ENCODE measurements at places on chromosomes 1 and 21.

- no peak for DNase-seq
Observed at GRCh38 chr1:228968891-228969606, 233.8 kb downstream of the RHOU start.

- DNase-seq: no peak
Observed at GRCh38 chr1:67540025-67540732, 110.0 kb upstream of the SERBP1 start.

DNA sequence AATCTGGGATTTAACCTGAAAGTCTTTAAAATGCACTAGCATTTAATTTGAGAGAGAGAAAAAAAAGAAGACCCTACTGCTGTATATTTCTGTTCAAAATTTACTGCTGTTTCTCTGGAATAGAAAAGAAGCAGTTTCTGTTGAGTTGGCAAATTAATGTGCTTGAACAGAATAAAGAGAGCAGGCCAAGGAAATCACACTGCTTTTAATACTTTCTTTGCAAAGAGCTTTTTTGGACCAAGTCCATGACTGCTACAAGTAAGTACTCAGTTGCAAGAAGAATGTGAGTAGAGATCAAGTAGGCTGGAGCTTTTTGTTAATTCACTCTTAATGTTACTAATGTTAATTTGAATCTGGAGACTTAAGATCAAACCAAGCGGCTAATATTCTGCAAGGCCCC, 336.2 kb upstream of the SGIP1 start:
- no peak for DNase-seq

DNA sequence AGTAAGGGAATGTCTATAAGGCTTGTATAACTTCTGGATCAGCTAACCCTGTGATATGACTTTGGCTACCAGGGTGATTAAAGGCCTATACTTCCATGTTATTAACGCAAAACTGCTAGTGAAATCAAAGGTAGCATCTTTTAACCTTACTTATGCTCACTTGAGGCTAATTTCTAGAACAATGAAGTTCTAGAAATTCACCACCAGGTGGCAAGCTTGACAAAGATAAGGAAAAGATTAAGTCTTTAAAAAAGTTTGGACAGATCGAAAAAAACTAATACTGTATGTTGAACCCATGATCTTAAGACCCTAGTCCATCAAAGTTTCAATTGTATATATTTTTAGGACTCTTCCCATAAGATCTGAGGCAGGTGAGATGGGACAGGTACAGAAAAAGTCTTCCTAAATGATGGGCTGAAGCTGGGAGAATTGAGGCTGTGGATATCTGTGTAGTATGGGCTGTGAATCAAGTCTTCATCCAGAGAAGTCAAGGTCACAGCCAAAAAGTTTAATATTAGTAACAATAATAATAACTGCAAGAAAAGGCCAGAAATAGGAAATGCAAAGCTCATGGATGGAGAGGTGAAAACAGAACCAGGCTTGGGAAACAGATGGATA, 18.8 kb downstream of the KYAT3 start:
- DNase-seq: peak; percentile 55

GRCh38 chr1:225250432-225250831, 177.4 kb downstream of the LBR start:
- no peak for DNase-seq

DNA sequence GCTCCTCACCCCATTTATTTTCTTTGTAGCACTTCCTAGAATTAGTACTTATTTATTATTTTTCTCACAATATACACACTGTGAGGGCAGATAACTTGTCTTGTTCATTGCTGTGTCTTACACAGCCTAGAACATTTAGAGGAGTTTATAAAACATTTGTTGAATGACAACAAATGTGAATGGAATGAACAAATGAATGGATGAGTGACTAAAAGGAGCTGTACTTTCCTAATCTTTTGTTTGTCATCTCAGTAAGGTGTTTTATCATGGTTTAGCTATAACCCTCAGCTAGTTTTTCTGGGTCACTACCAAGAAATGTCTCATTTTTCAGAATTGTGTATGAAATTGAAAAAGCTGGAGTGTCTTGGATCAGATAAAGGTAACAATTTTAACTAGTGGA, 239.3 kb upstream of the KCNK2 start:
- DNase-seq: no peak

DNA sequence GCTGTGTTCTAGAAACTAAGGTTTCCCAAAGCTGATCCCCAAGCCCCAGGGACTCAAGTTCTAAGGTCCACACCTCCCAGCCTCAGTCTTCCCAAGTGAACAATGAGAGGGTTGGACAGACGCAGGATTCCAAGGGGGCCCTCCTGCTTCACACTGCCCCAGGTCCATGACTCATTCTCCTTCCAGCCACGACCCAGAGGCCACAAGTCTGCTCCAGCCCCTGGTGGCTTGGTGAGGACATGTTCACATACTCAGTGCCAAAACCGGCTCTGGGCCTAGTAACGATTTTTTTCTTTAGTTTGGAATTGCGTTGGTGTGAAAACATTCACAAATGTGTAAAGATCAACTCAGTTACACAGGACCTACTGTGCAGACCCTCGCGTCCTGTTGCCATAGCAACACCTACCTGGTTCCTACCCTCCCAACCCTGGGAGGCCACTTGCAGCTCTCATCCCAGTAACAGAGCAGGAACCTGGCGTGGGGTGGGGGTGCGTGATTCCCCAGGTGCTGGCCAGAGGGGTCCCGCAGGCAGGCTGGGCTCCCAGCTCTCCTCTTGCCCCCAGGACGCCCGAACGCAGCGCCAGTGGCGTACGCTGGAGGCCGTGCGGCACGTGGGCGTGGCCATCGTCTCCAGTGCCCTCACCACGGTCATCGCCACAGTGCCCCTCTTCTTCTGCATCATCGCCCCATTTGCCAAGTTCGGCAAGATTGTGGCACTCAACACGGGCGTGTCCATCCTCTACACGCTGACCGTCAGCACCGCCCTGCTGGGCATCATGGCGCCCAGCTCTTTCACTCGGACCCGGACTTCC, 57.0 kb downstream of the DISP3 start:
- no peak for DNase-seq

DNA sequence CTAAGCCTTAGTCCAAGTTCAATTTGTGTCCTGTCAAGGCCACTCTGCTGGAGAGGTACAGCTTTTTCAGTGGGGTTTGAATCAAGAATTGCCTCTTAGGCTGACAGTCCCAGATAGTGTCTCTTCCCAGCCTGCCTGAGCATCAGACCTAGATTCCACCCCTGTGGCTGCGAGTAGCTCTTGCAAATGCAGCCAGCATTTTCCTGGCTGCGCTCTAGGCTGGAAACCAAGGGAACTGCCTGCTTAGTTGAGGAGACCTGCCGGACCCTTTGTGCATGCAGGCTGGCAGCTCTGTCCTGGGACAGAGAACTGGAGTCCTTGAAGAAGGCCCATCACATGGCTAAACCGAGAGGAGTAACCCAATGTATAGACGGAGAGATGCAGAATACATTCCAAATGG, 293.7 kb downstream of the PCP4 start:
- DNase-seq: no peak

- DNase-seq: no peak
Observed at GRCh38 chr1:48523558-48523957, 51.6 kb upstream of the SPATA6 start.

DNA sequence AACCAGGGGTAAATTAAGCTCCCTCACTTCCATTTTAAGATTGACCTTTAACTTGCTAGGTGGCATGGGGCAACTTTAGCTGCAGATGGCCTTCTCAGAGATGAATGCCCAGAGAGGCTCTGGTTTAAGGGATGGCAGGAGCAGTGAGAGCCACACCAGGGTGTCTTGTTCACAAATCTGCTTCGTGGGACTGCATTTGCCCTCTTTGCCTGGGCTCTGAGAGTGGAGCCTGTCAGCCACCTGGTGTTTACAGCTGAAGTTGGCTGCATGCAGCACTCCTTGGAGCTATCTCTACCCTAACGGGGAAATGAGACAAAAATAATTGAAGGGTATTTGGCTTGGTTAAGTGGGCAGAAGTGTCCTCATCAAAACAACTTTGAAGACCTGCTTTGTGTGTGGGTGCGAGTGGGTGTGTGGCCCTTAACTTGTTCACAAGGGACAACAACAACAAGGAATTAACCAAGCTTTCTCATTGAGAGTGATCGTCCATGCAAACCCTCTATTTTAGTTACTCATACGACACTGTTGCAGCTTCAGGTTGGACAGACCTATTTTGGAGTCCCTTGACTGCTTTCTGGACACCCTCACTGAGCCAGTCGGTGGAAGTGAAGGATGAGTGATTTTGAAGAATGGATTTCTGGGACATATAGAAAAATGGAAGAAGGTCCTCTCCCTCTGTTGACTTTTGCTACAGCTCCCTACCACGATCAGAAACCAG, 29.8 kb downstream of the PGM1 start:
- DNase-seq: no peak

- no peak for DNase-seq
Observed at GRCh38 chr1:37308031-37308960, 166.1 kb upstream of the ZC3H12A start.

DNA sequence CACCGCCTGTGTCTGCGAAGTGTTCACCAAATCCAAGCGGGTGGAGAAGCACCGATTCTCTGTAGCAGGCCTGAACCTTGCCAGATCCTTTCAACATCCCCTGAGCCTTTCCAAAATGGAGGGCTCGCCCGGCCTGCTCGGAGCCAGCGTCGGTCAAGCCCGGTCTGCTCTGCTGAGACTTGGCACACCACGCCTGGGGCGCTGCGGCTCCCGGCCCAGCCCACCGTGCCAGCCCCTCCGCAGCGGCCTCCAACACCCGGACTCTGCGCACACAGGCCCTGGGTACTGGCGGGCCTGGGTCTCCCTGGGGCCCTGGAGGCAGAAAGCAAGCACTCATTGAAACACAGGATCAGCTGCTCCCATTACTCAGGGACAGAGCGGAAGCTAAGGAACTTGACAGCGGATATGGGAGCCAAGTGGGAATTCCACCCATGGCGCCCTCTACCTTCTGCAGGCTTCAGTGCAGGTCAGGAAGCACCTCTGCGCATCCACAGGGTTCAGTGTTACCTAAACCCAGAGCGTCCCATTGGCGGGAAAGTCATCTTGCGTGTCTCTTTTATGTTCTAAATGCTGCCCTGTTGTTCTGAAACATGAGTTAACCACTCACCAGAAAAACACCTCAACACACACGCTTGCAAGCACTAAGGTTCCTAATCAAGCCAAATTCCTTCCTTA, 159.9 kb downstream of the ZBTB18 start:
- DNase-seq: no peak

- DNase-seq: no peak
Observed at GRCh38 chr21:39181205-39181818, 1.9 kb downstream of the PSMG1 start.

DNA sequence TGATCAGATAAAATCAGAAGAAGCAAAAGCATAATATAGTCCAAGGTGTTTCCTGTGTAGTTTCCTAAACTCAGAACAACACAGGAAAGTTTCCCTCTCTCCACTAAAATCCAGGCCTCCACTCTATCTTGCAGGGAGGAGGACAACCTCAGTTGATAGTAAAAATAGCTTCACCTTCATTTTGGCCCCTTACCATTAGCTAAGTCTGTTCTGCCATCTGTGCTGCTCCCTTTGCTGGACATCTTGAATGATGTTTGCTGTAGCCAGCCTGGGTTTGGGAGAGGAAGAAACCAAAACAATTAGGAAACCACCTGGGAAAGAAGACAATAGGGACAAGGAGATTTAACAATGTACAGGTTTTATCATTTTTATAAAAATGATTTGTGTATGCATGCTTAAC, 18.6 kb downstream of the DCAF8 start:
- DNase-seq: no peak

DNA sequence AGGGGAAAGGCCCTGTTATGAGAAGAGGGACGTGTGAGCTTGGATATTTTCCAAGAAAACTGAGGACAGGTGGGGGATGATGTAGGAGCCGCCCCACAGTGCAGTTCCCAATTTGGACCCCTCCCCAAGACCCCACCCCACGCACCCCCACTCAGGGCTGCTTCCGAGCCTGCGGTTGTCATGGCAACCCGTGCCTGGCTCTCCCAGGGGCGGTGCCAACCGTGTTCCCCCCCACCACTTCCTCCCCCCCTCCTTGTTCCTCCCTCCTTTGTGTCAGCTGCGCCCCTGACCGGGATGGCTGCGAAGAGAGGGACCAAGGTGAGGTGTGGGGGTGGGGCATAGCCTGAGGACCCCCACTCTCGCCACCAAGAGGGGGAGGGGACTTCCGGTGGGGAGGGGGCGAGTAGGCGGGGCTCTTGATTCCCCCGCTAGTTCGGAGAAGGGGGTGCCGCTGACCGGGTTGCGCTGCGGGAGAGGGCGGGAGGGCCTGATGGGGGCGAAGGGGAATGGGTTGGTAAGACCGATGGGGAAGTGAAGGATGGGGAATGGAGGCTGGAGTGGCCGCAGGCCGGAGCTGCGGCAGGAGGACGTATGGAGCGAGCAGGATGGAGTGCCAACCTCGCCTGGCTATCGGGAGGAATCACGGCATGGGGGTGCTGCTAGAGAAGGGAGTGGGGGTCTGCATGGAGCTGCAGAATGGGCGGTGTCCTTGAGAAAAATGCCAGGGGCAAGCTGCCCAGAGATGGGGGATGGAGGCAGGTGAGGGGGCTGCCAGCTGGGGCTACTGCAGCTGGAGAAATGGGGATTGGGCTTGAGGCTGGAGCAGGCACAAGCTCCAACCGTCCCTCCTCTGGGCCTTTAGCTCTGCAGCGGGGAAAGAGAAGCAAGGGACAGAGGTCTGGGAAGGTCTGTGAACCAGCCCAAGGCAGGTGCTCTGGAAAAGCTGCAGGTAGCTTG, 953 bp downstream of the TRIM46 start:
- peak; percentile 68 for DNase-seq

GRCh38 chr21:45383615-45384201, 21.3 kb upstream of the COL18A1 start:
- no peak for DNase-seq

DNA sequence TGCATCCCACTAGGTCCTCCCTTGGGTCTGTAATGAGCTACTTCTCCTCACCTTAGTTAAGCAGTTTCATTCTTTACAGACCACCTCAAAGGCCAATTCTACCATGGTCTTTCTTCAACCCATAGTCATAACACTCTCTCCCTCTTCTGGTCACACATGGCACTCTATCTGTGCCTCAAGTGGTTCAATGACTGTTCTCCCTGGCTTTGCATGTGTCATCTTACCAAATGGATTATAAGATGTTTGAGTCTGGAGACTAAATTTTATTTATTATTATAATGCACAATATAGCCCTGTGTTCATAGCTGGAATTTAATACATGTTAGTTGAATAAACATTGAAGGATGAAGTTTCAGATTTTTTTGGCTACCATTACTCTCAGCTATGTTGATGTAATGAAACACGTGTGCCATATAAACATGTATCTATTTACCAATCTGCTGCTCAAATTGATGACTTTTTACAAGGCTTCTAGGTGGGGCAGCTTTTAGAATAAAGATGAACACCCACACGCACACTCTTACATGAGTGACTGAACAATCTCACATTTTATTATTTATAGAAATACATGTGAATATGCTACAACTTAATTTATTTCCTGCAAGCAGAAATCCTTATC, 102.1 kb downstream of the RUNX1 start:
- no peak for DNase-seq

- no peak for DNase-seq
Observed at GRCh38 chr21:19130379-19131028, 726.9 kb upstream of the TMPRSS15 start.

- DNase-seq: no peak
Observed at GRCh38 chr1:218380125-218380977, 35.2 kb downstream of the TGFB2 start.

All from activated CD4-positive, alpha-beta T cell treated with anti-CD3 and anti-CD28 coated beads, Interleukin-2, Interleukin-6, amounts not matched to agents 100 ng/mL and 50 ng/mL, durations not matched to agents 16 hours and 8 hours (primary cell).